ENCODE measurements at places on chromosomes 2 and 18.

DNA sequence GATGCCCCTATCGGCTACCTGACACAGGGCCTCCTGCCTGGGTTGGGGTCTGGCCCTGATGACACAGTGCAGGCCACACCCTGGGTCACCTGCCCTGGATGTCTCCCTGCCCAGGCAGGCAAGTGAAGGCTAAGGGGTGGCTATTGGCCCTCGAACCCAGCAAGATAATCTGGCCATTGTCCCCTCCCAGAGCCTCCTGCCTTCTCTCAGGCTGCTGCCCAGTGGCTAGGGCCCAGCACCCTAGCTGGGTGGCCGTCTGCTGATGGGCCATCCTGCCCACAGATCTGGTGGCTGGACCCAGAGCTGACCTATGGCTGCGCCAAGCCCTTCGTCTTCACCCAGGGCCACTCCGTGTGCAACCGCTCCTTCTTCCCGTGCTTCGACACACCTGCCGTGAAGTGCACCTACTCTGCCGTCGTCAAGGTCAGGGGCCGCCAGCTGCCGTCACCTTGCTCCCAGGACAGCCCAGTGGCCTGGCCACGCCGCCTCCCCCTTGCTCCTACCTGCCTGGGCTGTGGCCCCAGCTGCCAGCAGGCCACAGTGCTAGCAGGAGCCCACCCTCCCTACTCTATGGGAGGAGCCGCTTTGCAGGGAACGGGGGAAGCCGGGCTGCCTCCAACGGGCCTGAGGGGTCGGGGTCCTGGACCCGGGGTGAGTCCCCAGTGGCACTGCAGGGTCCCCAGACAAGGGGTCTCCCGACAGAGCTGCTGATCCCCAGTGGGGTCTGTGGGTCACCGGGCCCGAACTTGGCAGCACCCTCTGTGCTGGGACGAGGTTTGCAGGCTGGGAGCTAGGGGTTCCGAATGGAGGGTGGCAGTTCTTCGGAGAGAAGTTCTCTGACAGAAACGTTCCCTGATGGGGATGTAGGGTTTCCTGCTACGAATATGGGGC is 4.1 kb downstream of the RNPEPL1 start:
- DNase-seq: no peak

- DNase-seq: no peak
Observed at GRCh38 chr2:74498500-74499266, 720 bp downstream of the LBX2 start.

- no peak for DNase-seq
Observed at GRCh38 chr2:134718817-134719814, at the start of gene TMEM163. Gene TMEM163 (minus strand): TSS chr2:134719000.

DNA sequence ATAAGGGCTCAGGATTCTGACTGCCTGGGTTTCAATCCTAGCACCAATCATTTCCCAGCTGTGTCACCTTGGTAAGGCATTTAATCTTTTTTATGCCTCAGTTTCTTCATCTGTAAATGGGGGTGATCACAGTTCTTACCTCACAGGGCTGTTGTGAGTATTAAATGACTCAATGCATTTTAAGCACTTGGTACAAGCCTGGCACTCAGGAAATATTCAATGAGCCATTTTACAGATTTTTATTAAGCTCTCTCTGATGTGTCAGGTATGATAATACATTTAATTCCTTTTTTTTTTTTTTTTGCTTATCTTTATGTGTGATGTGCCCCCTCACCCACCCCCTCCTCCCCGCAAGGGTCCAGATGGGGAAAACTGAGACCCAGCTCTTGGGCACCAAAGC is 12.0 kb downstream of the SPEG start:
- DNase-seq: no peak

GRCh38 chr18:46072376-46072867 is 362 bp upstream of the PSTPIP2 start:
- no peak for DNase-seq

GRCh38 chr2:231515603-231516002 is 14.6 kb downstream of the NMUR1 start:
- no peak for DNase-seq

- no peak for DNase-seq
Observed at GRCh38 chr2:100938031-100939026, 63.8 kb upstream of the RPL31 start.

DNA sequence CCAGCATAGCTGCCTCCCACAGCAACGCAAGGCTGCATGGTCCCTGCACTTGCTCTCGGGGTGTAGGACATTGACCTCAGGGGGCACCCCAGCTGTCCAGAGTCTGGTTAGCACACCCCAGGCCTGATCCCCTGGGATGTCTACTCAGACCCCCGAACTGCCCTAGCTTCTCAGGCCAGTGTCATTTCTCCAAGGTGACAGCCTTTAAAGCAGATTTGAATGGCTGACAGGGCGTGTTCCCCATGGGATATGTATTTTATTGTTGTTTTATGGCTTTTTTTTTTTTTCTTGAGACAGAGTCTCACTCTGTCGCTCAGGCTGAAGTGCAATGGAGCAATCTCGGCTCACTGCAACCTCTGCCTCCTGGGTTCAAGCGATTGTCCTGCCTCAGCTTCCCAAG is 40.8 kb upstream of the PTMA start:
- DNase-seq: no peak

DNA sequence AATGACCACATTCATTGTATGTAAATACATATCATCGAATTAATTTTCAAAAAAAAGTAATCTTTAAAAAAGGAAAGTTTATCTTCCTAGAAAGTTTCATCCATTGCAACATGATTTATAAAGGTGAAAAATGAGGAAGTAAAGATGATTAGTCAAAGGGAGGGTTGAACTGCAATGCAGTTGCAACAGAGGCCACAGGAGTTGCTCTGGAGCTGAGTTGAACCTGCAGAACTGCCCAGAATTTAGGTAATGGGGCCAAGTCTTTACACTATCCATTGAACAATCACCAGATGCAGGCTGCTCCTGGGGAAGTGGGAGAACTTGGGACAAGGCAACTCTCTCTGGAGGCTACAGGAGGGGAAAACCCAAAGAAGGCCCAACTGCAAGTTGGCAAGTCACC is 390.7 kb downstream of the METTL4 start:
- DNase-seq: no peak

GRCh38 chr2:223048519-223048918 is 3.5 kb upstream of the KCNE4 start:
- no peak for DNase-seq

DNA sequence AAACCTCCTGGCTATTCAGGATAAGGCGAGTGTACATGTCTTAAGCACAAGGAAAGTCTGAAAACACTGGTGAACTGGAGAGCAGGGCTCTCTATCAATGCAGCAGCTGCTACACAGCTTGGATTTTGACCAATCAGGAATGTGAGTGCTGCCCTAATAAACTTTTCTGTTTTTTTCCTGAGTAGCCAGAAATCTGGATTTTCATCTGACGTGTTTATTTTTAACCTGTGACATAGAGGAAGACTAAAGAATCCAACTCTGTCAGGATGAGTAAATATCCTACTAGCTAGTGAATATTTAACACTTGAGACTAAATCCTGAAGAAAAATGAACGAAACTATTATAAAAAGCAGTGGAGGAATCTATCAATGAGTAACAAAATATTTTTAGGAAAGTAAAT is 1638.9 kb downstream of the LRP1B start:
- no peak for DNase-seq

DNA sequence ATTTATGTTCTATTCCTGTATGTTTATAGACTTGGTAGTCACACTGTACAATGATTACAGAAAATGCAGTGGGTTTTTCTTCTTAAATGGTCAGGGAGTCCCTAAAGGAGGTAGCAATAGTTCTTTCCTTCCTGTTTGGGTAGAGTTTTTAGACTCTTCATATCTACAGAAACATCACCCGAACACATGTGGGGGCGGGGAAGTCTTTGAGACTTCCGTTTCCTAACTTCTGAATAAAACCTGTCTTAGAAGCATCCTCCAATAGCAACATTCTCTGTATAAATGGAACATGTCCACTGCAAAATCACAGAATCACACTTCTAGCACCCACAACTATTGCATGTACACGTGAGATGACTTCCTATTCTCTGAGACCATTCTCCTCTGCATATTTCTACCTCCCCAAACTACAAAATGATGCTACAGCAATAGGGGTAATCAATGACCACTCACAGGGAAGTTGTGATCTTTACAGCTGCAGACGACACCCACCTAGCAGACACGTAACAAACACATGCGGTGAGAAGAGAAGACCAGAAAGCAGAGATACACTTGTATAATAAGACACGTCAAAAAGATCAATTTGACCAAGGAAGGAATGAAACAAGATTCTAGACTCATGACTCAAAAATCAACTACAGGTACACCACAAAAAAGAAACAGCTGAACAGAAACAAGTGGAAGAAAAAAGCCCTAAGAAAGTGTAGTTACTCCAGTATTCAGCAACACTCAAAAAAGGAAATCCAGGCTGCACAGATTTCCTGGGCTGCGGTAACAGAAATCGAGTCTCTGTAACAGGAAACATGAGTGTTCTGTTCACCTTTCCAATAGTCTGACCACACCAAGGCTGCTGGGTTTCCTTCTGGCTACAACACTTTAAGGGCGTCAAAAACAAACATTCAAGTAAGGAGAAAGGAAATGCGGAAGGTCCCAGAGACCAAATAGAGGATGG is 120.4 kb downstream of the ZNF516 start:
- DNase-seq: no peak

DNA sequence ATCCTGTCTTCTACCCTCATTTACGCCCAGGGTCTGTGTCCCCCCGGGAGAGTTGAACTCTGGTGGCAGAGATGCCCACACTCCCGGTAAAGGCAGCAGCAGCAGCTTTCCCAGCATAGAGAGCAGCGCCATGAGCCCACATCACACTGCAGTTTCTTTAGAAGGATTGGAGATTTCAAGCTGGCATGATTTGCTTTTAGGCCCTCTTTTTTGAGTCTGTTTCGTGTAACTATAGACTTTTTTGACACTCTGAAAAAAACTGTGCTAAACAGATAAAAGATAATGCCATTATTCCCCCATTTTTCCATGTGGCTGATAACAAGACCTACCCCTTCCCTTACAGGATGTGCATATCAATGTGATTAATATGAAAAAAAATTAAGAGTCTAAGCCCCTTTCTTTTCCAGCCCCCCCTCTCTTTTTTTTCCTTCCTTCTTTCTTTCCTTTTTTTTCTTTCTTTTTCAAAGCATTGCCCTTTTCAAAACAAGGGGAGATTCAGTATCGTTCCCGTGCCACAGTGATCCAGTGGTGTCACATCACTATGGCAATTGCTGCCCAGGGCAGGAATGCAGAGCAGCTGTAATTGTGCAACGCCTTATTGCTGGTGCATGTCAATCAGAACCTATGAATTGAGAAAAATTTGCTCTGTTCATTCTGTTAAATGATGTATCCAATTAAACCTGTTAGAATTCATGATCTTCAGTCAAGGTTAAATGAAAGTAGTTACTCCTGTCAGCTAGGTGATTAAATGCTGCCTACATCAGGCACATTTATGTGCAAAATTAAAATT is 104.5 kb downstream of the CDCA7 start:
- DNase-seq: no peak

- DNase-seq: peak; percentile 96
Observed at GRCh38 chr2:168180914-168181313, 66.5 kb downstream of the STK39 start.

GRCh38 chr2:17543848-17544247 is 3.4 kb downstream of the VSNL1 start:
- no peak for DNase-seq

DNA sequence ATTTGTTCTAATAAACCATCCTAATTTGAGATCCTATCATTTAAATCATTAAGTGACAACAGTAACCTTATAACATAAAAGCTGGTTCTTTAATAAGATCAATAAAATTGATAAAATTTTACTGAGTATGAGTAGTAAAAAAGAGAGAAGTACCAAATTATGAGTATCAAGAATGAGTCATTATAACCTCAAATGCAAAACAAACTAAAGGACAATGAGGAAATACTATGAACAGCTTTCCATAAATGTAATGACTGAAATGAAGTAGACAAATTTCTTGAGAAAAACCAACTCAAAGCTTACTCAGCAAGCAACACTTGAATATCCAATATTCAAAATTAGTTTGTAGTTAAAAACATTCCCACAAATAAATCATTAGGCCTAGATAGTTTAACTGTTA is 433.0 kb downstream of the ZEB2 start:
- DNase-seq: no peak

- no peak for DNase-seq
Observed at GRCh38 chr2:155442088-155442487, 743.6 kb downstream of the KCNJ3 start.

GRCh38 chr18:12092398-12093229 is 1.0 kb upstream of the ANKRD62 start:
- no peak for DNase-seq

DNA sequence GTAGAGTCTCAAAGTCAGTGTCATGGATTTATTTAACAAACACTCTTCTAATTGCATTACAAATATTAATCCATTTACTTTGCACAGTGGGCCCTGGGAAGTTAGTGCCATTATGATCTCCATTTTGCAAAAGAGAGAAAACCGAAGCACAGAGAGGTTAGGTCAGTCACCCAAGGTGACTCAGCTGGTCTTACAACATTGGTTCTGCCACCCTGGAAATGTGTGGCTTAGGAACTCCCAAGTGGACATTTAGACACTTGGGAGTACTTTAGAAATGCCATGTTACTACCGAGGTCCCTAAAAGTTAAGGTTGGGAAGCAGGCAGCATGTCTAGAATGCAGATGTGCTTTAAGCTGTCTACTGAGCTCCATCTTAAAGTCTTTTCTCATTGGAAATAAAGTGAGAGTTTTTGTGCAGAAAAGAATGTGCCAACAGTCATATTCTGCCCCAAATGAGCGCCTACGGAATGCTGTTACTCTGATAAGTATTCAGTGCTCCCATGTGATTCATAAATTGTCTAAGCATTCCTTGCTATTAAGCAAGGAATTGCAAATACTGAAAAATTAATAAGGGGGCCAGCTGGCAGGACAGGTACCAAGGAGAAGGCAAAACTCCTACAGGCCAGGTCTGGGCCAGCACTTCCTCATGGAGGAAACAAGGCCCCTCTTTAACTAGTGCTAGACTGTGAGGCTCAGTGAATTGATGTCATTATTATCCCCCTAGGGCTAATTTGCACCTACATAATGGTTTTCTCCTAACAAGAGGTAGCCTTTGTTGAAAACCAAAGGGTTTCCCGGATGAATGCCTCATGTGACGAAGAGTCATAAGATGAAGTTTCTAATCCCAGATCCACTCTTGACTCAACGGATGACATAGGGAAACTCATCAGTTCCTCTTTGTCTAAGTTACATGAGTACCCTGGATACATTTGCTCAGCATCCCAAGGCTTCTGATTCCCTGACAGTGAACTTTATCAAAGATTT is 16.3 kb downstream of the NRP2 start:
- DNase-seq: no peak

DNA sequence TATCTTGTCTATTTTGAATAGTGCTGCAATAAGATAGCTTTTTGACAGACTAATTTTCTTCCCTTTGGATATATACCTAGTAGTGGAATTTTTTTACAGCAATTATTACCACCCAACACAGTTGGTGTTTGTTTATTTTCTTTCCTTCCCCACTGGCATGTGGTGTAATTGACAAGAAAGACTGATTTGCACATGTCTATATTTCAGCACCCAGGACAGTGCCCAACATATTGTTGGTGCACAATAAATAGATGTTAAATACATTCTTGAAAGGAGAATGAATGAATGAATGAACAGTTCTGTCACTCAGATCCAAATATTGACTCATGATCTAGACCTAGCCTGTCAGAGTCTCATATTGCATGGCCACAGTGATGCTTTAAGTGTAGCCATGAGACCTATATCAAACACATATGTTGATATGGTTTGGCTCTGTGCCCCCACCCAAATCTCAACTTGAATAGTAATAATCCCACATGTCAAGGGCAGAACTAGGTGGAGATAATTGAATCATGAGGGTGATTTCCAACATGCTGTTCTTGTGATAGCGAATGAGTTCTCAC is 538.2 kb downstream of the NYAP2 start:
- DNase-seq: no peak

GRCh38 chr2:7510353-7510752 is 593.1 kb downstream of the RNF144A start:
- DNase-seq: no peak

- DNase-seq: no peak
Observed at GRCh38 chr2:239767021-239767905, 257.9 kb downstream of the NDUFA10 start.
